ENCODE measurements at places on chromosomes 13 and 19.

DNA sequence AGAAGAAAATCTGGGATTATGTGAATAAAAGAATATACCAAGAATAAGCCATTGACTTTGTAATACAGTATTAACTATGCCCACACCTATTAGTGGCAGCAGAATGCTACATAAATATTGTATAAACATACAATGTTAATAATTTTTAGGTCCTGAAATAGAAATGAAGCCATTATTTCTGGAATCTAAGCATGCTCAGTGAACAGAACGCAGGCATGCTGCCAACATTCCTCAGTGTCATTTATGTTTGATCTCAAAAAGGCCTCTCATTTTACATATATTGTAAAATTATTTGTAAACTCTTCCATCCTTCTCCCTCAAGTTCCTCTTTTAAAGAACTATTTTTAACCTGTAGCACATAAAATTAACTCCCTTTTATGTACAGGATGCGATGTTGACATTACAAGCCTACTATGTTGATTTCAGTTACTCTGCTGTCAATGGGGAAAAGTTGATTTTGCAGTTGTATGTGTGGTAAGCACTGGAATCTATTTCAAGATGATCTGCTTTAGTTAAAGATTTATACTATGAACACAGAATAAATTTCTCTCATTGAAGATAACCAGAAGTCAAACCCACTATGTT is 118.8 kb downstream of the VWA8 start:
- no peaks in the 10 kb centered on the region for H3K27me3 ChIP-seq
- H3K27ac ChIP-seq = no peak overlapping the region
- H3K4me3 ChIP-seq = no peak overlapping the region
- H3K4me1 ChIP-seq = no peaks in the 10 kb centered on the region
- no peak for DNase-seq

DNA sequence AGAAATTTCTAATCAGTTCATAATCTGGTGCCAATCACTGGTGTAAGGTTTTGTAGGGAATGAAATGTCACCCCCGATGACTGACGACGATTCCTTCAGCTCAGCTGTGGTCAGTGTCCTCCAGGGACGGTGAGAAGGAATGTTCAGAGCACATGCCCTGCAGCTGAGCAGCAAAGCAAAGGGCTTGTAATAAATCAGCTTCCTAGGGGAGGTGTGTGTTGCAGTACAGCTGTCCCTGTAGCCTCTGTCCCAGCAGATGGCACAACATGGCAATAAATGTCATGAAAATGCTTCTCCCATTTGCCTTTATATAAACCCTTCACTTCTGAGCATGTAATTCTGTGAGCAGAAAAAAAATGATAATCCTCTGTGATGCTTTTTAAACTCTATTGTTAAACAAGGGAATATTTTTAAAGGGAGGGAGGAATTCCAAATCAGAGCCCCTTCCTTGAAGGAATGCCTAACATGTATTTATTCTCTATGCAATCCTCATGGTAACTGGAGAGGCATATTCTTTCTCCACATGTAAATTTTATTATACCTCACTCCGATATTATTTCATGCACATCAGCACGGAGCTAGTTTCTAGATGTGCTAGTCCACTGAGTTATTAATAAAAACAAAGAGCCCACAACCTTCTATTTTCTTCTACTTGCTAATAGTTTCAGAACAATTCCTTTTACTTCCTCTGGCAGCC is 102.5 kb downstream of the FAM216B start:
- no peak overlapping the region for H3K27ac ChIP-seq
- no peaks in the 10 kb centered on the region for H3K36me3 ChIP-seq
- H3K4me3 ChIP-seq = no peak overlapping the region
- peaks cover 15% of the 10 kb centered on the region for H3K4me1 ChIP-seq
- DNase-seq = peak; percentile 77
- H3K27me3 ChIP-seq = no peaks in the 10 kb centered on the region

GRCh38 chr13:108609353-108609752 is 20.1 kb upstream of the MYO16 start:
- no peak overlapping the region for H3K27ac ChIP-seq
- DNase-seq = peak; percentile 24
- no peaks in the 10 kb centered on the region for H3K36me3 ChIP-seq
- H3K27me3 ChIP-seq = no peaks in the 10 kb centered on the region
- no peaks in the 10 kb centered on the region for H3K4me1 ChIP-seq

DNA sequence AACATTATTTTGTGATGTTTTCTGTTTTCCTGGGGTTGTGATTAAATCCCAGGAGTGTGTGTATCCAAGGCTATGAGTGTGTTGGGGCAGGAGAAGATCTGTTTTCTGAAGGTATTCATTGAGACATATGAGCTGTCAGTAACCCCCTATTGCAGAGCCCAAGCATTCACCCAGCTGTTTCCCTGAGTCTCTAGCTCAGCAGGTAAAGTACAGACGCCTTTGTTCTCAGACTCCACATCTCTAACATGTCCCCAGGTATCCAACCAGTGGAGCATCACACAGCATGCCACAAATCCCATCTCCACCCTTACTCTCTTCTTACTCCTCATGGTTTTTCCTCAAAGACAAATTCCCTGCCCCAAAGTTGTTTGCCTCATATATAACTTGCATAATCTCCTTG is 213.6 kb downstream of the PCDH20 start:
- H3K4me1 ChIP-seq = no peaks in the 10 kb centered on the region
- no peak overlapping the region for H3K4me3 ChIP-seq
- DNase-seq = no peak
- no peaks in the 10 kb centered on the region for H3K27me3 ChIP-seq
- H3K27ac ChIP-seq = no peak overlapping the region

- no peaks in the 10 kb centered on the region for H3K27me3 ChIP-seq
- peaks cover 4% of the 10 kb centered on the region for H3K4me1 ChIP-seq
- no peak for DNase-seq
Measured at GRCh38 chr19:7522923-7523667, 671 bp downstream of the MCOLN1 start.

GRCh38 chr13:79191501-79191900 is 214.6 kb downstream of the RBM26 start:
- no peak for DNase-seq
- no peak overlapping the region for H3K27ac ChIP-seq
- no peaks in the 10 kb centered on the region for H3K36me3 ChIP-seq
- no peaks in the 10 kb centered on the region for H3K4me1 ChIP-seq

DNA sequence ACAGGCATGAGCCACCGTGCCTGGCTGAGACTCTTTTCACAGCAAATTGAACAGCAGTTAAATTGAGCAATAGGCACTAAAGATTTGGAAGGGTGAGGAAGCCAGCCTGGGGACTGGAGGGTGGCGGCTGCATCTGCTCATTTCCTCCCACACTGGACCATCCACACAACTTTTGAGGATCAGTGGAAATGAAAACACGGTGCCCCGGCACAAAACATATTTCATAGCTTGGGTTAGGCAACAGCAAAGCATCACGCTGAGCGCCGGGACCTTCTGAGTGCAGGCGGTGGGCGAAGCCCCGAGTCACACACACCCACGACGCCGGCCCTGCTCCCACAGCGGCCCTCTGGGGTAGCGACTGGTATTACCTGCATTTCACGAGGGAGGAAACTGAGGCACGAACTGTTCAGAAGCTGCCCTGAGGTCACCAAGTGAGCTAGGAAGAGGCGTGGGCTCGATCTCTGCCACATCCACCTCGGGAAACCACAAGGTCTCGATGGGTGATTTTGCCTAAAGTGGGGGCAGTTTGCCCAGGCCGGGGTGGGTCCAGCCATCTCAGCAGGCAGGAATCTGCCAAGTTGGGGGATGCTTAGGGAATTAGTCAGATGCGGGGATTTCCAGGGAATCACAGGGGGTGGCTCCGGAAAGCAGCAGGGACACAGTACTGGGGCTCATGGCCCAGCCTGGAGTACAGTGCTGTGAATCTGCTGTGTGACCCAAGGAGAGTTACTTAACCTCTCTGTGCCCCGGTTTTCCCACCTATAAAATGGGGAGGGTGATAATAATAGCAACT is 3.5 kb upstream of the SBNO2 start:
- DNase-seq = peak; percentile 44
- peaks cover 9% of the 10 kb centered on the region for H3K4me1 ChIP-seq
- no peak overlapping the region for H3K27ac ChIP-seq
- H3K27me3 ChIP-seq = no peaks in the 10 kb centered on the region

DNA sequence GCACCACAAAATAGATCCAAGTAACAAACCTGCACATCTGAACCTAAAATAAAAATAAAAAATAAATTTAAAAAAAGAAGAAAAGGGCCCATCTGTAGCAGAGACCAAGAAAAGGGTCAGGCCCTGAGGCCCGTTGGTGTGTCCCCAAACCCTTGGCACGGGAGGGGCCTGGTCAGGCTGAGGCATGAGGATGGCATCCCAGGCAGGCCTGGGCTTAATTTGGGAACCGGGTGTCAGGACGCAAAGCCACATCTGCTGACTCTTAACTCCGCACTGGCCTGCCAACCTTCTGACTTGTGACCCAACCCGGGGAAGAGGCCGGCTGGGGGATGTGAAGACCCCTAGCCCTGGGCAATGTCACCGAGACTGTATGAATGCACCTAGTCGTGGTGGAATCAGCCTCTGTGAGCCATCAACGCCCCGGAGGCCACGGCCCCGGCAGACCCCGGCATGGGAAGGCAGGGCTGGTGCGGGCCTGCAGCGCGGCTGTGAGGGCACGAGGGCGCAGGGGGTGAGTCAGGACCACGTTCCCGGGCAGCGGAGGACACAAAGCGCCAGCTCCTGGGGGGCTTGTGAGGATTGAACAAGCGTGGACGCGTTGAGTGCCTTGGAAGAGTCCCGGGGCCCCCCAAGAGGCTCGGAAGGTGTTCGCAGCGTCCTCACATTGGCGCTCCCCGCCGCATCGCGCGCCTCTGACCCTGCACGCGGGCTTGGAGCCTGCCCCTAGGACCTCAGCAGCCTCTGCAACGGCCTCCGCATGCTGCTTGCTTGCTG is 38.2 kb downstream of the ATP12A start:
- H3K4me3 ChIP-seq = no peak overlapping the region
- no peak for DNase-seq
- no peaks in the 10 kb centered on the region for H3K4me1 ChIP-seq
- peaks cover 10% of the 10 kb centered on the region for H3K27me3 ChIP-seq
- H3K36me3 ChIP-seq = no peaks in the 10 kb centered on the region

- no peak for DNase-seq
- H3K4me1 ChIP-seq = peaks cover 7% of the 10 kb centered on the region
- no peaks in the 10 kb centered on the region for H3K36me3 ChIP-seq
Measured at GRCh38 chr13:92843549-92843948, 383.1 kb upstream of the GPC6 start.

GRCh38 chr19:7874076-7874896 is at the start of gene PRR36:
Gene PRR36, minus strand, starts transcription at chr19:7874390. Its CDS starts 701 bp downstream, at chr19:7873689.
- DNase-seq = no peak
- H3K27me3 ChIP-seq = peaks cover 4% of the 10 kb centered on the region
- no peak within 1 kb of the TSS for H3K27ac ChIP-seq
- no peak within 1 kb of the TSS for H3K4me3 ChIP-seq

DNA sequence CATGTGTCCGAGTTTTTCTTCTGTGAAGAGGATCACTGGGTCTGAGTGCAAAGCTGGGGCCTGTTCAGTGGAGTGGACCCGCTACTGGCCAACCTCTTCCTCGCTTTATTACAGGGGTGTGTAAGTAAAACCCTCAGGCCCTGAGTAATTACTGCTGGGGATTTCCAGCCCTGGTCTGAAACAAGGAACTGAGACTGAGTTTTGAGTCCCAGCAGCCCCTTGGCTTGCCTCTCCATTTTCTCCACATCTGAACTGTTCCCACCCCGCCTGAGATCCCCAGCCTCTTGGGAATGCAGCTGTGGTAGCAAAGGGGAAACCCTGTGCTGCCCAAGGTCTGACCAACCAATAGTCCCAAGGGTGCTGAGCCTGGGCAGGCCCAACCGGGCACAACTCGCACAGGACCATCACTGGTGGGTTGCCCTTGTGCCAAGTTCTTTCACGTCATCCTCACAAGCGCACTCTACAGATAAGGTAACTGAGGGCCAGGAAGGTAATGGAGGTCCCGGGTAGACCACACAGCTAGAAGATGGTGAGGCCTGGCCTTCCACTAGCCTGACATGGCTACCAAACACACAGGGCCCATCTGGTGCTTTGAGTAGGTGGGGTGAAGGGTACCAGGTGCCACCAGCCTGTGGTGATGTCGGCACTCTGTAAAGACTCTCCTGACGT is 13.7 kb upstream of the SLC35E1 start:
- no peaks in the 10 kb centered on the region for H3K36me3 ChIP-seq
- DNase-seq = no peak
- no peaks in the 10 kb centered on the region for H3K27me3 ChIP-seq
- no peak overlapping the region for H3K27ac ChIP-seq
- H3K4me1 ChIP-seq = peaks cover 38% of the 10 kb centered on the region

DNA sequence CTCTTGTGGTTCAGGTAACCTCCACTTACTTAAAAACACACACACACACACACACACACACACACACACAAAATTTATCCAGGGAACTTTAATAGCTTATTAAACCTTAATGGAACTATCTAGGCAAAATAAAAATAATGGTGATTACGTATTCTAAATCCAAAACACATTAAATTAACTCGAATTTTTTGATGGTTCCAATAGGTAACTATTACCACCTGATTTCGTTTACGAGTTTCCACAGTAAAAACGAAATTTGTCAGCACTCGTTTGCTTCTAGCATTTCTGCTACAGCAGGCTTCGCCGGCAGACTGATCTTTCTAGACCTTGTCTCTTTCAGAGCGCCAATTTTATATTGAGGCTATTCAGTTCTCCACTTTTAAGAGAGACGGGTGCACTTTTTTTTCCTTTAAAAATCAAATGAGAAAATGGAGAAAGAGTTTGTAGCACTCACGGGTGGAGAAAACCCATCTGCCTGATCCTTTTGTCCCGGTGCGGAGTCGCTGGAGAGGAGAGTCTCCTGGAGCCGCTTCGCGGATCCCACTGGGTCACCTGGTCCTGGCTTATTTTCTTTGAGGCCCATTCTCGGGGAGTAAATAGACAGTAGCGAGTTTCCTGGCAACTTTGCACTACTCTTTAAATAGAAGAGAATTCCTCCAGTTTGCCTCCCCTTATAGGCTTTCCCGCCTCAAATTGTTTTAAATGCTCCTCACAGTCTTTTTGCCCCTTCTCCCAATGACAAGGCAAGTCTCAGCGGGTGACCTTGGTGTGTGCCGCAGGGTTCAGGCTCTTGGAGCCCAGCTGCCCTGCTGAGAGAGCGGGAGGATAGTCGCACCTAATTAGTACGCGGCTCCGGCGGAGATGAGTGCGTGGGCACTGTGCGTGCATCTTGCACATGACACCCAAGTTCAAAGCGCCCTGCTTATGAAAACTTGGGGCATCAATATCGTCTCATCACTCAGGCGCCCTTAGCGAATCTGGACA is 117.0 kb downstream of the KCNRG start:
- no peaks in the 10 kb centered on the region for H3K27me3 ChIP-seq
- no peak overlapping the region for H3K27ac ChIP-seq
- no peaks in the 10 kb centered on the region for H3K36me3 ChIP-seq
- no peak for DNase-seq
- H3K4me1 ChIP-seq = no peaks in the 10 kb centered on the region
- no peak overlapping the region for H3K4me3 ChIP-seq

GRCh38 chr19:35031072-35031881 is 1.0 kb downstream of the SCN1B start:
- H3K4me1 ChIP-seq = no peaks in the 10 kb centered on the region
- no peak overlapping the region for H3K27ac ChIP-seq
- no peaks in the 10 kb centered on the region for H3K27me3 ChIP-seq
- H3K4me3 ChIP-seq = peak overlapping the region; percentile 58

GRCh38 chr13:66703597-66703996 is 526.5 kb downstream of the PCDH9 start:
- H3K27ac ChIP-seq = no peak overlapping the region
- no peaks in the 10 kb centered on the region for H3K27me3 ChIP-seq
- H3K4me3 ChIP-seq = no peak overlapping the region
- no peak for DNase-seq
- no peaks in the 10 kb centered on the region for H3K4me1 ChIP-seq
- no peaks in the 10 kb centered on the region for H3K36me3 ChIP-seq

Measured in SJCRH30 (cell line).